Right ventricle myocardium inferior (tissue), 1 donor: ENCODE measurements at places on chromosomes 3 and 15. TPM values are rescaled to one million over a fixed set of nuclear protein-coding genes. Genes with fewer than 3 reads are reported as not detected.

CCDC50 gene
- 57.8 TPM for total RNA-seq

IGSF10 gene
- total RNA-seq, result 3.0 TPM

IL12A gene
- total RNA-seq, result 0.46 TPM

LYZL4 gene
- not detected for total RNA-seq

GOLGA6L7 gene
- total RNA-seq, result not detected

INSYN1 gene
- total RNA-seq, result 165 TPM

RAB6B gene
- 58.8 TPM for total RNA-seq

GOLGA8Q gene
- 0.65 TPM for total RNA-seq

KLHDC8B gene
- 128 TPM for total RNA-seq

PLS1 gene
- total RNA-seq, result 2.5 TPM

CALML4 gene
- total RNA-seq, result 1.5 TPM

ITPKA gene
- 2.7 TPM for total RNA-seq

SCAPER gene
- 47.6 TPM for total RNA-seq

THSD4 gene
- 73.1 TPM for total RNA-seq

CTXND1 gene
- 1.7 TPM for total RNA-seq

GP9 gene
- total RNA-seq, result not detected

RLBP1 gene
- not detected for total RNA-seq

AHSG gene
- total RNA-seq, result not detected
